Osteoblast (primary cell): ENCODE measurements at places on chromosomes 5 and 9. TPM values are rescaled to one million over a fixed set of nuclear protein-coding genes. Genes with fewer than 3 reads are reported as not detected.
A peak's percentile ranks its signal among the peaks of the same experiment; 100 is the strongest.

- peak; percentile 34 for DNase-seq
- peak overlapping the region; percentile 67 for H3K27ac ChIP-seq
- H3K27me3 ChIP-seq: no peaks in the 10 kb centered on the region
- H3K4me3 ChIP-seq: peak overlapping the region; percentile 24
- H3K4me1 ChIP-seq: peaks cover 37% of the 10 kb centered on the region
- no peaks in the 10 kb centered on the region for H3K36me3 ChIP-seq
Measured at GRCh38 chr5:93078082-93079038, 502.7 kb downstream of the NR2F1-AS1 start.

- no peaks in the 10 kb centered on the region for H3K36me3 ChIP-seq
- H3K4me1 ChIP-seq: no peaks in the 10 kb centered on the region
- no peak overlapping the region for H3K27ac ChIP-seq
- H3K27me3 ChIP-seq: no peaks in the 10 kb centered on the region
Measured at GRCh38 chr5:2160811-2161210, 278.1 kb upstream of the IRX4 start.

DNA sequence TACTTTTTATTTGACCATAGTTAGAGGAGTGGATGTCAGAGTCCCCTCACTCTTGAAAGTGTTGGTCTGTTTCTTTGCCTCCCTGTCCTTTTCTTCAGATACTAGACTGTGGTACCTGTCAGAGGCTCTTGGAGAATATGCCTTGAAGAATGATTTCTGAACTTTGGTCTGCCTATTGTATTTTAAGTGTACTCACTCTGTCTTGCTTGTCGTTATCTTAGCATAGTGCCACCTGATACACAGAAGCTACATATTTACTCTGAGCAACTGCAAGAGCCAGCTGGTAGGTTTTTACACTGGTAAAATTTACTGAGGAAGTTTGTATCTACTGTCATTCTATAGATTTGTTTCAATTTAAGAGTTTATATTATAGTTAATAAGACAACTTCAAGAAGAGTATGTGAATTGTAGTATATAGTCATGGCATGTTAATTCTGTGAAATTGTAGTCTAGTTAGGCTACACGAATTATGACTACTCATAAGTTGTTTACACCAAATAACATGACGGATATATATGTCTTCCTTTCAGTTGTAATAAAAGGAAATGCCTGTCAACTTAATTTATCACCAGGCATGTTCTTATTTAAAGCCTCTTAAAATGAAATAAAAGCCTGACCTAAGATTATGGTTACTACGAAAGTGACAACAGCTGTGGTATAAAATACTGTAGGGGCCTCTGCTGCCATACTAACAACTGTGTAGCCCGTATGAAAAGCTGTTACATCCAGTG is 201.7 kb downstream of the KDM4C start:
- peaks cover 8% of the 10 kb centered on the region for H3K4me1 ChIP-seq
- H3K4me3 ChIP-seq: no peak overlapping the region
- H3K27me3 ChIP-seq: no peaks in the 10 kb centered on the region
- no peaks in the 10 kb centered on the region for H3K36me3 ChIP-seq

DNA sequence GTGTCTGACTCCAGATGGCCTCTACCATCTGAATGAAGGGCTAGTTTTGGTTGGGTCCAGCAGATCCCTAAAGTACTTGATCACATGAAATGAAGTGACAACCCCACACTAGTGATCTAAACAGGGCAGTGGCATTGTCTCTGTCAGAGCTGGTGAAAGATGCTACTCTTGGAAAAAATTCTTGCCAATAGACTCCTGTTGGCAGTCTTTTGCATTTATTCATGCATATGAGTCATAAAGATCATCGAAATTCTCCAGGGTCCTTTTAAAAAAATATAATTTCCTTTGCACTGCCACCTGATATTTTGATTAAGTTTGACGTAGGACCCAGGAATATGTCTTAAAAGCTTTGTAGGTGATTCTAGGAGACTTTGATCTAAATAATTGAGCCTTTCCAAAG is 135.1 kb upstream of the ELL2 start:
- H3K4me1 ChIP-seq: peaks cover 25% of the 10 kb centered on the region
- no peaks in the 10 kb centered on the region for H3K27me3 ChIP-seq
- H3K27ac ChIP-seq: peak overlapping the region; percentile 40
- DNase-seq: peak; percentile 85
- H3K4me3 ChIP-seq: no peak overlapping the region
- no peaks in the 10 kb centered on the region for H3K36me3 ChIP-seq

GRCh38 chr9:4382722-4383317 is 83.0 kb upstream of the GLIS3 start:
- no peaks in the 10 kb centered on the region for H3K4me1 ChIP-seq
- no peak overlapping the region for H3K4me3 ChIP-seq
- no peak overlapping the region for H3K27ac ChIP-seq
- DNase-seq: no peak
- no peaks in the 10 kb centered on the region for H3K36me3 ChIP-seq

- H3K4me3 ChIP-seq: no peak overlapping the region
- no peaks in the 10 kb centered on the region for H3K4me1 ChIP-seq
- no peak overlapping the region for H3K27ac ChIP-seq
- no peaks in the 10 kb centered on the region for H3K36me3 ChIP-seq
- DNase-seq: no peak
- H3K27me3 ChIP-seq: no peaks in the 10 kb centered on the region
Measured at GRCh38 chr9:95355500-95355899, 38.0 kb upstream of the FANCC start.

- no peaks in the 10 kb centered on the region for H3K4me1 ChIP-seq
- no peak overlapping the region for H3K4me3 ChIP-seq
- H3K27me3 ChIP-seq: no peaks in the 10 kb centered on the region
- no peak overlapping the region for H3K27ac ChIP-seq
Measured at GRCh38 chr9:74122661-74123060, 374.5 kb upstream of the RORB start.

- no peak for DNase-seq
- H3K27me3 ChIP-seq: no peaks in the 10 kb centered on the region
- H3K4me3 ChIP-seq: peak overlapping the region; percentile 91
- H3K36me3 ChIP-seq: peaks cover 15% of the 10 kb centered on the region
Measured at GRCh38 chr5:39422728-39423285, 2.0 kb downstream of the DAB2 start.

DNA sequence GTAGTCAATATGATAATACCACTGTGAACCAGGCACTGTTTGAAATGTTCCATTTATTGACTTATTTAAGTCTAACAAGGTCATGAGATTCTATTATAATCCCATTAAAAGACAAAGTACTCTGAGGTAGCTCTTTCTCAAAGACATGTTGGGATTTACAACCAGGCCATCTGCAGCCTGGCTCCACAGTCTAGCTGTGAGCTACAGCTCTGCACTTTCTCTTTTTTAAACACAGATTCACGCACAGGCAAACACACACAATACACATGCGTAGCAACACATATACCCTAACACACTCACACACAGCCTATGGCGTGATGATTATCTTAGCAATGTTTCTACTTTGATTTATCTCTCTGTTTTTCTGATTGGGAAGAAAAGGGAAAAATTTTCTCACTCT is 174.3 kb downstream of the PRR16 start:
- DNase-seq: no peak
- no peak overlapping the region for H3K27ac ChIP-seq
- no peak overlapping the region for H3K4me3 ChIP-seq
- H3K36me3 ChIP-seq: peaks cover 5% of the 10 kb centered on the region
- no peaks in the 10 kb centered on the region for H3K4me1 ChIP-seq

DNA sequence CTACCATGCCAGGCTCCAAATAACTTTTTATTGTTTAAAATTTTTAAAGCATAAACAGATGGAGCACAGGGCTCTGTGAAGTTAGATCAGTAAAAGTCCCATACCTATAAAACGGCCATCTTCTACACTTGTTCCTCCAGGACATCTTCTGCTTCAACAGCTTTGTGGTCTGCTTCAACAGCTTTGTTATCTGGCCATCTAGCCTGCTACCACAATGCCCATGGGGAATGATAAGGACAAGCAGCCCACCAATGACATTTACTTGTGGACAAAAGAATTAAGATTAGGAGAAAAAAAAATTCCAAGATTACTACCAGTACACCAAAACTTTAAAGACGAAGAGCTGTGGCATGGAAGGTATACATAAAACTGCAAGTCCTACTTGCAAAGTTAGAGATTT is 2.2 kb upstream of the VPS13A start:
- no peak for DNase-seq
- no peak overlapping the region for H3K27ac ChIP-seq
- H3K36me3 ChIP-seq: no peaks in the 10 kb centered on the region
- peaks cover 14% of the 10 kb centered on the region for H3K4me1 ChIP-seq

DNA sequence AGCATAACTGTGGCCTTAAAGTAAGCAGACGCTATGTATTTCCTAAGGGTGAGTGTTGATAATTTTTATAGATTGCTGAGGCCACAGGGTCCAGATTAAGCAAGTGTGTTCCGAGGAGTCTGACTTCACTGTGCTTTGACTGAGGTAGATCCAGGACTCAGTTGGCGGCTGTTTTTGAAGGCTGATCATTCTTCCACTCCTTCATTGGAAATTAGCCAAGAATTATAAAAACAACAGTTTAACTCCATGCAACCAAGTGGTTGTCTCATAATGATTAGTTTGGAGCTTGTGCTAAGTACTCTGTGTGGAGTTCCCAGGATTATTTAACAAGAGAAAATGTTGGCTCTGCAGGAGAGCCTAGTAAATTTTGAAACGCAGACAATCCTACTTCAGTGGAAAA is 19.1 kb downstream of the IQGAP2 start:
- no peaks in the 10 kb centered on the region for H3K36me3 ChIP-seq
- H3K4me1 ChIP-seq: no peaks in the 10 kb centered on the region
- DNase-seq: no peak
- no peak overlapping the region for H3K27ac ChIP-seq

IL3 gene
- not detected in 2 replicates for total RNA-seq

C9orf153 gene
- total RNA-seq: under 0.01 and 0.59 TPM in 2 replicates

ZDHHC11 gene
- 1.2 and 1.8 TPM in 2 replicates for total RNA-seq

ANKRD20A1 gene
- total RNA-seq: not detected in 2 replicates
